ENCODE measurements at places on chromosomes 3 and 15. TPM values are rescaled to one million over a fixed set of nuclear protein-coding genes. Genes with fewer than 3 reads are reported as not detected.

GRCh38 chr3:133527081-133527715 lies 46.3 kb upstream of the CDV3 start:
- no peak for DNase-seq

DNA sequence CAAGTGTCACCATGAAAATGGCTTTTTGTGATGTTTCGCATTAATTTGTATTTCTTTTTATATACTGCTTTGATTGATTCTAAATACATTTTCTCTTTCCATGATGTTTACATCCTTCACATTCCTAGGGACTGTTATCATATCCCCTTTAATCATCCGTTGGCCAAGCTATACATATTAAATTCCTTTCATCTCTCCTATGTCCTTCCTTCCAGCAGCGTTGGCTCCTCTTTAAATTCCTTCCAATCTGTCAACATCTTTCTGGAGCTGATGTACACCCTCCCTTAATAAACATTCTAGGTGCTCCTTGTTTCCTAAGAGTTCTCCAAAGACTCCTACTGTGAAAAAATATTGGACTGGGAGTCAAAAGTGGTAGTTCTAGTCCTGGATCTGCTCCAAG lies 87.8 kb downstream of the IGF2BP2 start:
- DNase-seq, result no peak

DNA sequence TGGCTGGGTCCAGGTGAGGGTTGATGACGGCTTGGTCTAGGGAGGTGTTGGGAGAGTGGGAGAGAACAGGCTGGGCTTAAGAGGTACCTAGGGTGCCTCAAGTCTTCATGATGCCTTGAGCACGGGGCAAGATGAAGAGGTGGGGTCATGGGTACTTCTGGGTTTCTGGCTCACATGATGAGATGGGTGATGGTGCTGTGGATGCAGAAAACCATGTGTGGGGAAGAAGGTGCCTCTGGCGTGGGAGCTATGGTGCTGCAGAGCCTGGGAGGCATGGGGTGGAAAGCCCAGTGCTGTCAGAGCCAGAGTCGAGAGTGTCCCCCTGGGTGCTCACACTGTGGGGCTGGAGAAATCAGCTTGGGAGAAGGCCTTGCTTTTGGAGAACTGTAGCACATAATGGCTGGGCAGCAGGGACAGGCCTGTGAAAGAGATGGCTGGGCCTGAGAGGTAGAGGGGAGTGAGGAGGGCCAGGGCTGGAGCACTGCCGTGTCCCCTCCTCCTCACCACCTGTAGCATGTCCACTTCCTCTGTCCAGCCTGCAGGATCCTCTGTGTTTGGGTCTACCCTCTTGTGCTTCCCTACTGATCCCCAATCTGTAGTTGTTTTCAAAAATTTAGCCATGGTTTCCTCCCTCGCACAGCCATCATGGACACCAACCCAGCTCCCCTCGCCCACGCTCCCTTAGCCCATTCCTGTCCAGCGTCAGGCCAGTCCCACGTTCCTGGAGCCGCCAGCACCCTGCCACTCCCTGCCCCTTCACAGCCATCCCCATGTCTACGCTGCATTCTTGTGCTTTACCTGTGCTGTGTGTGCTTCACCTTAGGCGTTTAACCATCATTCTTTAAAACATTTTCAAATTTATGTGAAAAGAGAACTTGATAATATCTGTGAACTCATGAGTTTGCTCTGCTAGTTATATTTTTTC lies 132.0 kb downstream of the EEFSEC start:
- DNase-seq, result peak; percentile 69

DNA sequence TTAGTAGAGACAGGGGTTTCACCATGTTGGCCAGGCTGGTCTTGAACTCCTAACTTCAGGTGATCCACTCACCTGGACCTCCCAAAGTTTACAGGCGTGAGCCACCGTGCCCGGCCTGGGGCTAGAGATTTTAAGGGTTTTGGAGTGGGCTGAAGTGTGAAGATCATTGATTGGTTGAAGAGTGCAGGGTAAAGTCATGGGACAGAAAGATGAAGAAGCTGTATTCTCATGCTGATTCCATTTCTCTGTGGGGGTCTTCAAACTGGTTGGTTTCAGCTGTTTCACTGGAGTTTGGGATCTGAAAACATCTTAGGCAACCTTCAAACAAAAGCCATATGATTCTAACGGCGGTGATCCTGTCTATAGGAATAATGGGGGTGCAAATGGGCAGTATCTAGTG lies 52.1 kb downstream of the GATM start:
- DNase-seq, result no peak

GRCh38 chr3:115325539-115325938 lies 178.5 kb upstream of the ZBTB20 start:
- no peak for DNase-seq

- DNase-seq, result no peak
These were observed 9.6 kb downstream of the PLA2G4F start for GRCh38 chr15:42146551-42147430.

DNA sequence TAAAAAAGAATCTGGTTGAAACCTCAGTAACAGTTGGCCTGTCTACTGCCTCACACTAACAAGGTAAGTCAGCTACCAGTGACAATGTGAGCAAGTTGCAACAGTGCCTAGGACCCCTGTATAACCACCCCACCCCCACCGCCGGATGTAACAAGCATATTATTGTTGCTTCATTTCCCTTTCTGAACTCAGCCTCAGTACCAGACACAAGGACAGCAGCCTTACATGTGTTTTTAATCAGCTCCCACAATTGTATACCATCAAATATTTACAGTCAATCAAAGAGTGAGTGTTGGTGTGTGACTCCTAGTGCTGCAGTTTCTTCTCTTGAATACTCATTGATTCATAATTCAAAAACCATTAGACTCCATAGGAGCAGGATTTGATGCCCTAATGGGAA lies 96.4 kb downstream of the PYDC2 start:
- DNase-seq, result no peak

- DNase-seq, result no peak
These were observed 2.3 kb downstream of the SQOR start for GRCh38 chr15:45637141-45637540.

DNA sequence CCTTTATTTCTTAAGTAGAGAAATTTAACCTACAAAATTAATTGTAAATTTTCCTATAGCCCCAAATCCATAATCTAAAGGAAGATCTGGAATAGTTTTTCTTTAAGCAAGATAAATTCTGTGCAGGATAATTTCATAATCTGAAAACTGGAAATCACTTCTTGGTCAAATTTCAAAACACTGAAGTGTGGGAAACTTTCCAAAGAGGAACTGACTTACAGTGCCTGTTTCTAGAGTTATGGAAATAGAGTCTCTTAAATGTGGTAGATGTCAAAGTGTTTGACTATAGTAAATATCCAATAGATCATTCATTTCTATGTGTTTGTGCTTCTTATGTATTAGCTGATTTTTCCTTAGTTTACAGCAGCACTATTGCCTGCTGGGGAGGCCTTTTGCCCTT lies 1.6 kb upstream of the P2RY13 start:
- DNase-seq, result no peak

GRCh38 chr3:46286947-46287565 lies 44.8 kb downstream of the CCR3 start:
- no peak for DNase-seq

Gene SMC4
- total RNA-seq, result 20.4 TPM

Gene GMPPB
- 39.6 TPM for total RNA-seq

Gene NFKBIZ
- total RNA-seq, result 109 TPM

Gene SENP2
- total RNA-seq, result 41.6 TPM

Measured in aorta (tissue), 5 donors.